Astrocyte of the hippocampus (primary cell): ENCODE measurements at places on chromosomes 3 and 15.
A peak's percentile ranks its signal among the peaks of the same experiment; 100 is the strongest.

- DNase-seq, result no peak
These were observed 96.0 kb downstream of the C3orf70 start for GRCh38 chr3:185056908-185057307.

DNA sequence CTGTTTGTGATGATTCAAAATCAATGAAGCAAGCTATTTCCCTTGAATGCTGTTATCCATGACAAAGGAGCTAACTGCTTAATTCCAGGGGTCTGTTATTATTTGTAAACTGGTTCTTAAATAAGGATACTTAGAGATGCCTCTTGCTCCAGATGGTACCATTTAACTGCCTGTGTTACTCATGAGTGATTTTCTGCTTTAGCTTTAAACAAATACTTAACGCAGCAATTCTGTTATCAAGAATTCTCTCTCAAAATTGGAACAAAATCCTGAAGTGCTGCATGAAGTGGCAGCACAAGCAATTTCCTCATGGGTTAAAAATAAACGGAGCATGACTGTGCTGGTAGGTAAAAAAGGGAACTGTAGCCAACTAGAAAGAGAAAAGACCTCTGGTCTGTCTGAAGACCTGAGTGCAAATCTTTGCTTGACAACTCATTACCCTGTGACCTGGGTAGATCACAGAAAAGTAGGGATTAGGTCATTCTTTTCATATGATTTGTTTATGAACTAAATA is 62.5 kb upstream of the GBE1 start:
- DNase-seq, result peak; percentile 2

GRCh38 chr15:42359985-42360384 is 684 bp downstream of the CAPN3 start:
- DNase-seq, result no peak

- DNase-seq, result no peak
These were observed 39.5 kb downstream of the SRPRB start for GRCh38 chr3:133845127-133845526.

DNA sequence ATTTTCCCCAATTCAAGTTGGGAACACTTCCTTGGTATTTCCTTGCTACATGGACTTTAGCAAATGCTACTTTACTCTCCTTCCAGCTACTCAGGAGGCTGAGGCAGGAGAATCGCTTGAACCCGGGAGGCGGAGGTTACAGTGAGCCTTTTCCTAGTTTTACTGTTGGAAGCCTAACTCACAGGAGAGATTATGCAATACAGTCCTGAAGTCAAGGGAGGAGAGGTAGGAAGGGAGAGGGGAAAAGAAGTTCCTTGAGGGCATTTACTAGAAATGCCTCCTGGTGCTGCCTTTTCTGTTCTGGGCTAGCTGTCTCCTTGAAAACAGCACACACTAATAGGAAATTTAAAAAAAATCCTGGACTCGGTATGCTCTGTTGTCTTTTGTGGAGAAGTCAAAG is 6.2 kb downstream of the HHLA2 start:
- no peak for DNase-seq

- DNase-seq, result no peak
These were observed 197.2 kb upstream of the VEPH1 start for GRCh38 chr3:157700405-157700804.

DNA sequence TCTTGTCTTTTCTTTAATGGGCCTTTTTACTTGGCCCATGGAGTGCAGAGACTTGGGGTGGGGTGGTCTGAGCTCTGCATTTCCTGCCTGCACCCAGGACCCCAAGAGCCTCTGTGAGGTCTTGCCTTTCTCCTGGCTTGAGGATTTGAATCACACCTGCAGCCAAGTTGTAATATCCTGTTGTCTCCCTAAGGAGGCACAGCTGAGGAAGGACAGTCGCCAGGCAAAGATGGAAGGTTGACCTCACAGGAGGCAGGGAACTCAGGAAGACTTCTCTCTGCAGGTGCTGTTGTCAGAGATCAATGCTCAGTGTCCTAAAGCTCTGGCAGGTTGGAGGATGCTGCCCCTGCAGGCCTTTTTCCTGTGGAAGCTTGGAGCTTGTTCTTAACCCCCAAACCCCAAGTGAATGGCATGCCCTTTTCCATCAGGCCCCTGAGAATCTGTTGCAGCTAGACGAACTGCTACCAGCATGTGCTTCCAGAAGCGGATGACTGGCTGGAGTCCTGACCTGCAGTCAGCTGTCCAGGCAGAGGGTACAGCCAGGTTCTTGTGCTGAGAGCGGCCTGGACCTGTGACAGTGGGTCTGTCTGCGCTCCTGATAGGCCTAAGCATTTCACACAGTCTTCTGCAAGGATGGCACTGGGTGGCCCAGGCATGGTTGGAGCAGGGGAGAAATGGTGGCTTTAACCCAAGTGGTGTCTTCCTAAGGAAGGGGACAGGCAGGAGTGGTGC is 120.0 kb downstream of the EEFSEC start:
- no peak for DNase-seq

DNA sequence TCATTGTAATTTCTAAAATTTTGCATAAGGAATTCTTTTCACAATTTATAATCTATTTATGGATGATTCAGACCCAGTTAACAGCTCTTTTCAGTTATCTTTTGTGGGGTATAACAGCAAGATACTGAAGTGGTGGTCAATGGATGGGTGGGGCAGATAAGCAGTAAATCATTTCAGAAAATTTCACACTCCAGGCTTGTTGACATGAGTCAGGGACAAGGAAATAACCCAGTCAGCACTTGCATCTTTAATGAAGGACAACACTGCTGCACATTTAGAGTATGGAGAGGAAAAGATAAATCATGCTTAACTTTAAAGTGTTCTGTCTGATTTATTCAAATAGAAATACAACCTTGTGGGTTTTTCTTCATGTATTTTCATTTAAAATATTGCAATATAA is 181.6 kb downstream of the ROBO1 start:
- DNase-seq, result no peak

DNA sequence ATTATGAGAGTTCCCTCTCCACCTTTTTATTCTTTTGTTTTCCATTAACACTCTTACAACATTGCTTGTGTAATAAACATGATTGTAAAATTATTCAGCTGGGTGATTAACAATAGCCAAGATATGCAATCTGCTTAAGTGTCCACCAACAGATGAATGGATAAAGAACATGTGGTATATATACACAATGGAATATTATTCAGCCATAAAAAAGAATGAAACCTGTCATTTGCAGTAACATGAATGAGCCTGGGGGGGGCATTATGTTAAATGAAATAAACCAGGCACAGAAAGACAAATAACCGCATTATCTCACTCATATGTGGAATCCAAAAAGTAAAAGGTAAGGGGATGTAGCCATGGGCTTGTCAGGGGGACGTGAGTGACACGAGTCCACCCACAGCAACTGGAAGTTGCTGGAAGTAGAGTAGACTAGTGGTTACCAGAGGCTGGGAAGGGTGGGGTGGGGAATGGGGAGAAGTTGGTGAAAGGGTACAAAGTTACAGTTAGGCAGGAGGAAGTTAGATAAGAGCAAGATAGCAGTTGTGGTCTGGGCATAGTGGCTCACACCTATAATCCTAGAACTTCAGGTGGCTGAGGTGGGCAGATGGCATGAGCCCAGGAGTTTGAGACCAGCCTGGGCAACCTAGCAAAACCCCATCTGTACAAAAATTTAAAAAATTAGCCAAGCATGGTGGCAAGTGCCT is 28.7 kb upstream of the CD47 start:
- no peak for DNase-seq

- DNase-seq, result no peak
These were observed 75.2 kb upstream of the SEC13 start for GRCh38 chr3:10396083-10396482.

GRCh38 chr3:64368257-64369020 is 143.2 kb upstream of the PRICKLE2 start:
- DNase-seq, result no peak

GRCh38 chr3:49248840-49249227 is 28.2 kb downstream of the C3orf62 start:
- no peak for DNase-seq

DNA sequence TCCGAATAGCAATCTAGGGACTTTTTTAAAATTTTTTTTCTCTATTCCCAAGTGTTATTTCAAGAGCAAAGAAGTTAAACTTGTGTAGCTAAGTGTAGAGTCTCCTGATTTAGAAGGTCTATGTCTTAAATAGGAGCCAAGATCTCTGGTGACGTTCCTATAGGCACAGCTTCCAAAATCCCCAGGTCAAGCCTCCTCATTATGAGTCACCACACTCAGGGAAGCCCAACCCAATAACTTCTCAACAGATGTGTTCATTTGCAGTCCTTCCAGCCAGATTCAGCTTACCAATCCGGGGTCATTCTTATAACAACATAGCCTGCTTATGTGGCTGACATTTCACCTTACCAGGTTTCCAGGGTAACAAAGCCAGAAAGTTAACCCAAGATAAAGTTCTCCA is 270.3 kb downstream of the IL5RA start:
- DNase-seq, result no peak

DNA sequence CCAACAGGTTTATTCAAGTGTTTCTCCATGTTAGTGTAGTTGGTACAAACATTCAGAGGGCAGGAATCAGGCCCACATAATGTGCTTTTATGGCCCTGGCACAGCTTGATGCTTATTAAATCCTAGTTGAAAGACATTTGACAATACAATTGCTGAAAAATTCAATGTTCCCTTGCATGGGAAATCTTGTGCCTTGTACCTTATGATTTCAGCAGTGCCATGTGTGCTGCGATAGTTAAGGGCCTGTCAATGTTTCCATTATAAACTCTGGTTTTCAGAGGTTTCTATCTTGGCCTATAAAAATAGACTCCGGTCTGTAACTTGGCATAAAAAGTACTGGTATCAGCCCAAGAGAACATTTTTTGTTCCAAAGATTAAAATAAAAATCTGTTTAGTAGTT is 207.2 kb downstream of the TBC1D5 start:
- no peak for DNase-seq

GRCh38 chr3:145183261-145183660 is 977.7 kb downstream of the PLOD2 start:
- no peak for DNase-seq

DNA sequence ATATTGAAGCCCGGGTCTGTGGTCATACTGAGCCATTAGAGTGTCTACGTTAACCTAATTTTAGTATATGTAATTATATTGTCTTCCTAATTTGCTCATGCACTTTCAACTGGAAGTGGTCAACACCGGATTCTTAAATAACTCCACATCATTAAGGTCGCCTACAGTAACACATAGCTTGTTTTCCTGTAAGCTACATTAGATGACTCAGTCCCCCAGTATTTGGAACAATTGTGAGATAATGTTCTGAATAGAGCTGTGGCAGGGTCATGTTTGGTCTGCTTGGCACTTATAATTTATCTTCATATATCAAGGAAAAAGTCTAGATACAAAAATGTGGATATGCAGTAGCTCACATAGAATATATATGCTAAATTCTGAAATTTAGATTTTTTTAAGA is 486.2 kb downstream of the IGSF11 start:
- DNase-seq, result peak; percentile 85

DNA sequence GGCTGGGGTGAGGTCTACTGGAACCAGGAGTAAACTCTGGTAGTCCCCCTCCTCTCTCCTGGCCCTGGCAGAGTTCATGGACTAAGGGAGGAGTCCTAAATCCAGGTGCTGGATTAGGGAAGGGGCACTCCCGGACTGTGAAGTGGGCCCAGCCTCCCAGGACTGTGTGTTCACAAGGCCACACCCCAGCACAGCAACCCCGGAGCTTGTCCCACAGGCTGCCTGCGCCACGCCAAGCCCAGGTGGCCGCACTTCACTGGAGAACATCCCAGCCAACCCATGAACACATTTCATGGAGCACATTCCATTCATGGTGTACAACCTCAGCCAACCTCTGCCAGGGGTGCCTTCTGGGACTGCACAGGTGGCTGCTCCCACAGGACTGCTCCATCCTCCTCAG is 8.2 kb downstream of the ARPIN start:
- no peak for DNase-seq

GRCh38 chr15:69000725-69001503 is 13.6 kb upstream of the NOX5 start:
- no peak for DNase-seq

GRCh38 chr3:14877469-14877868 is 58.7 kb downstream of the FGD5 start:
- DNase-seq, result no peak

- peak; percentile 3 for DNase-seq
These were observed 944 bp downstream of the SLITRK3 start for GRCh38 chr3:165195241-165195639.

DNA sequence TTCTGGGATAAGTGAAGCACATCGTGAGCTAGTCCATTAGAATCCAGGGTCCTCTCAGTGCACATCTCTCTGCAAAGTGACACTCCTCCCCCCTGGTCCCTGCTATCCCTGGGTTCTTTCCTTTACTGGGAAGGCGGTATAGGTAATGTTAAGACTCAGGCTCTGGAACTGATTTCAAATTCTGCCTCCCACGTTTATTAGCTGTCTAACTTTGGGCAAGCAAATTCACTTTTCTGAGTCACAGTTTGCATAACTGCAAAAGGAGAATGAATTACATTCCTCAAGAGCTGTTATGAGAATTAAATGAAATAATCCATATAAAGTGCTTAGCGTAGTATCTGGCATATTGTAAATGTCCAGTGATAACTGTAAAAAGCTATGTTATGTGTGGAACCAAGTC is 168.1 kb upstream of the LRRN1 start:
- DNase-seq, result peak; percentile 7

GRCh38 chr15:90845201-90845949 is 23.0 kb upstream of the FURIN start:
- peak; percentile 80 for DNase-seq

DNA sequence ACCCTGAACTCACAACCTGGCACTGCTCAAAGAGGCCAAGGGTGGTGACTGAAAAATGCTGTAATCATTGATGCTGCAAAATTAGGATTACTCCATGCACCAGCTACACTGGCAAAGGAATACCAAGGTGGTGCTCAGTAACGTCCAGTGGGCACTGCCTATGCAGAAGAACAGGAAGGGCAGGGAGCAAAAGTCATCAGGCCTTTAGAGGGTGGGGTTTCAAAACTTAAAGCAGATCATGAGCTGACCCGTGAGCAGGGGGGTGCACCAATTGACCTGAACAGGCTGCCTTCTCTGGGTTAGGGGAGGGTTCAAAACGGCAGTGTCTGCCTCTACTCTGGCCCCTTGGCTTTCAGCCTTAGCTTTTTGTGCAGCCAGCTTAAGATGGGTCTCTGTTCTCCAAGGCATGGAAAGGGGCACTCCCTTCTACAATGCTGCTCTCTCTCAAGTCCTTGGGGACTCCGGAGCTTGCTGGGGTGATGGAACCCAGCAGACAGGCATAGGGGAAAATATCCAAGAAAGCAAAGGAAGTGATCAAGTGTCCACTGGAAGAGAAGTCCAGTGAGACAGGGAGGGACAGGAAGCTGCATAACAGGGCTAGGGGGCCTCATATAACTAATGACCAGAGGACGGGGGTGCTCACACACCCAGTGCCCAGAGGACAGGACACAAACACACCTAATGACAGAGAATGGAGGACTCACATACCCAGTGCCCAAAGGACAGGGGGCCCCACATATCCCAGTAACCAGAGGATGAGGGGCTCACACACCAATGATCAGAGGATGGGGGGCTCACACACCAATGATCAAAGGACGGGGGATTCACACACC is 11.4 kb downstream of the RAB6B start:
- DNase-seq, result no peak

- no peak for DNase-seq
These were observed 28.5 kb downstream of the ARHGEF3 start for GRCh38 chr3:56772952-56773938.
